Fibroblast of lung (primary cell): ENCODE measurements at places on chromosomes 5 and 9. TPM values are rescaled to one million over a fixed set of nuclear protein-coding genes. Genes with fewer than 3 reads are reported as not detected.

GMCL2 gene
- total RNA-seq: under 0.01 TPM in 2 replicates

FOXD4L5 gene
- total RNA-seq: under 0.01 TPM in 2 replicates

SHC3 gene
- 7.7 and 16.2 TPM in 2 replicates for total RNA-seq

ADAMTSL1 gene
- total RNA-seq: 11.6 and 27.9 TPM in 2 replicates

GRCh38 chr9:134623258-134624066, 18.1 kb upstream of the COL5A1 start:
- no peak for DNase-seq

GRCh38 chr5:111997711-111998110, 240.7 kb upstream of the NREP start:
- peak; percentile 99 for DNase-seq

- no peak for DNase-seq
Observed at GRCh38 chr9:120650352-120650751, 63.9 kb downstream of the MEGF9 start.

DNA sequence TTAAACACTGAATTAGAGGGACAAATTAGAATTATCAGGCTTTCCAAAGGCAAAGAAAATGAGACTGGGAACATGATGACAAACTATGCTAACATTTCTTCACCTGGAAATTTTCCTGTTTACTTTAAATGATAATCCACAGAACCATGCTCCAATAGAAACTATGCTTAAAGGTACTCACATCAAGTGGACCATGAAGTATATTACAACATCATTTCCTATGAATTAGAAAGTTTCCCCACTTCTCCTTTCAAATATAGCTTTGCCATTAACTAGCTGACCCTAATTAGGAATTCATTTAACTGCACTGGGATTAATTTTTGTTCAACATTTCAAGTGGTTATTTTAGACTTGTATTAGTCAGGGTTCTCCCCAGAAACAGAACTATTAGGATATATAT, 81.4 kb downstream of the DTWD2 start:
- DNase-seq: no peak

- no peak for DNase-seq
Observed at GRCh38 chr5:94920570-94920969, 302.1 kb downstream of the SLF1 start.

GRCh38 chr5:143471041-143471509, 67.6 kb upstream of the NR3C1 start:
- DNase-seq: peak; percentile 62

DNA sequence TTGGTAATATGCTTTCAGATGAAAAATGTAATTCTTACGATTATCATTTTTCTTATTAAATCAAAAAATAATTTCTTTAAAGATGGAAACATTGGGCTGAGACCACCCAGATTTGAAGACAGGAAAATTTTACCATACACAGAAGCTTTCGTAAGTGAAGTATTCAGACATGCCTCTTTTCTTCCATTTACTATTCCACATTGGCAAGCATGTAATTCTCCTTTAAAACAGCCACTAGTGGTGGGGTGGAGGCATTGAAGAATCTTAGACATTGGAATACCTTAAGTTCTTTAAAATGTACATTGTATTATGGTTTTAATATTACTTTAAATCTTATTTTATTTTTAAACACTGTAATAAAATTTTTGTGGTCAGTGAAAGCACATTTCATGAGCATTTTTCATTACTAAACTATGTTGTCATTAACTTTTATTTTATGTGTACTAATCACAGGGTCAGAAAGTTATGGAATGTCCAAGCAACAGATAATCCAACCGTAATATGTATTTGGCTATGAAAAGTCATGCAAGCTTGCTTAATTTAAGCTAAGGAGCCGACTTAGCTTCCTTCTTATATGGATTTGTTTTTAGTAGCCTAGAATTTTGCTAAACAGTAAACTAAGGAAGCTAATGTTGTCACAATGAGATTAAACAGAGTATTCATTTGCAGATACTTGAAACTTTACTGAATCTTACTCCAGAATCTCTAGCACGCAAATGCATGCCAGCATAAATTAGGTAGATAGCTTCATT, 97.4 kb upstream of the ALDH1A1 start:
- peak; percentile 61 for DNase-seq

DNA sequence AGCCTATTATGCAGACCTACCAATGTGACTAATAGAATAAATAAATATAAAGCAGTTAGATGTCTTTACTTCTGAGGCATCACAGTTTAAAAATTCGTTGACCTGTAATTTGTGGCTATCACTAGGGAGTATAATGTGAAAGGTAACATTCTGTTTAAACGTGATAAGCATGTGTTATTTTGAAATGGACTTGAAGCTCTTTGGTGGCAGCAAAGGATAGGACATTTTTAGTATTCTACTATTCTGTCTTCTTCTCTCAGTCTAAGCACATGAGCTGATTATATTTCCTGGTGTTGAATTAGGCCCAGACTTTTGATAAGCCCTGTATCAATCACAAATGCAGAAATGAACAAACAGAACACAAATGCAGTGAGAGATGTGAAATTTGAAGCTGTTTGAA, 974.0 kb upstream of the CDH10 start:
- no peak for DNase-seq

DNA sequence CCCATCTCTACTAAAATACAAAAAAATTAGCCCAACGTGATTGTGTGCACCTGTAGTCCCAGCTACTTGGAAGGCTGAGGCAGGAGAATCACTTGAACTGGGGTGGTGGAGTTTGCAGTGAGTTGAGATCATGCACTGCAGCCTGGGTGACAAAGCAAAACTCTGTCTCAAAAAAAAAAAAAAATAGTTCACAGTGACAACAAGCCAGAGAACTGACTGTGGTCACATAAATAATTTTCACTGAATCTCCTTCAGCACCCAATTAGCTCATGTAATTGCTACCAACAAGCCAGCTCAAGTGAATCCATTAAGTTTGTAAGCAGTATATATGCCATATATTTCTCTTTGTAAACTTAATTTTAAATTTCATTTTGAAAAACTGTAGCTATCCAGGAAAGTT, 14.5 kb upstream of the AFAP1L1 start:
- no peak for DNase-seq

GRCh38 chr5:139655727-139656271, 7.7 kb downstream of the CXXC5 start:
- DNase-seq: peak; percentile 69

GRCh38 chr5:121701731-121702130, 150.0 kb upstream of the FTMT start:
- DNase-seq: no peak

GRCh38 chr9:121160025-121160424, 41.6 kb downstream of the RAB14 start:
- no peak for DNase-seq

- DNase-seq: no peak
Observed at GRCh38 chr9:78304357-78304756, 7.4 kb downstream of the PSAT1 start.

GRCh38 chr5:149181732-149182131, 40.4 kb downstream of the ABLIM3 start:
- DNase-seq: no peak

DNA sequence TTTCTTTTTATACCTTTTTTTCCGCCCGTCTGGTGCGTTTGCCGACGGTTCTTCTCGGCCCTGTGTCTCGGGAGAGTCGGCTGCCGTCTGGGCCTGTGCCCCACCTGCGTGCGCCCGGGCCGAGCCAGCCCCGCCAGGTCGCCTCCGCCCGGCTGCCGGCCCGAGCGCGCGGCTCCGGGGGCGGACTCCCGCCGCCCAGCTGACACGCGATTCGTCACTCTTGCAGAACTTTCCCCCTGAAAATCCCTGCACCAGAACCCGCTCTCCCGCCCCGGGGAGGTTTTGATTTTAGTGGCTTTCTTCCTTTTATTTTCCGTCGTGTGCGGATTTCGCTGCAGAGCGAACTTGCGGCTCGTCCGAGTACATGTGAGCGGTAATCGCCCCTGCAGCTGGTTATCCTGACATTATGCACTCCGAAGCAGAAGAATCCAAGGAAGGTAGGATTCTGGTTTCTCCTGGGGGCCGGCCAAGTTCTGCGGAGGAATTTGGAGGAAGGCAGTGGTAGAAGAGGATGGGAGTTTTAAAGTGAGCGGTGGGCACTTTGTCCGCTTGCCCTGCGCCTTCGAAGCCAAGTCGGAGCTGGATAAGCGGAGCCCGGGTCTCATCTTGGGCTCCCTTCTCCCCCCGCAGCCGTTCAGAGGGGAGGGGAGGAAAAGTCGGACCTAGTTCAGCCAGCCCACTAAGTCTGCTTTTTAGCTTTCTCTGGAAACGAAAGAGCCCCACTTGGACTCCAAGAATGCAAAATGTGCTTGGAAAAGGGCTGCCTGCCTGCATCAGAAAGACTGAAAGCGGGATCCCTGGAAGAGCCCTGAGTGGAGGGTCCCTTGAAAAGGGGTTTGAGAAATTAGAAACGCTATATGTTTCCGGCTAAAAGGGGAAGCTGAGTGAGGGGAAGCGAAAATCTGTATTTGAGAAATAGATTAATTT, at the start of gene TNFAIP8:
Gene TNFAIP8 (plus strand): TSS at position 335 of the 927 bp plus-strand sequence. CDS start 72 bp downstream, at position 407.
- peak; percentile 70 for DNase-seq

DNA sequence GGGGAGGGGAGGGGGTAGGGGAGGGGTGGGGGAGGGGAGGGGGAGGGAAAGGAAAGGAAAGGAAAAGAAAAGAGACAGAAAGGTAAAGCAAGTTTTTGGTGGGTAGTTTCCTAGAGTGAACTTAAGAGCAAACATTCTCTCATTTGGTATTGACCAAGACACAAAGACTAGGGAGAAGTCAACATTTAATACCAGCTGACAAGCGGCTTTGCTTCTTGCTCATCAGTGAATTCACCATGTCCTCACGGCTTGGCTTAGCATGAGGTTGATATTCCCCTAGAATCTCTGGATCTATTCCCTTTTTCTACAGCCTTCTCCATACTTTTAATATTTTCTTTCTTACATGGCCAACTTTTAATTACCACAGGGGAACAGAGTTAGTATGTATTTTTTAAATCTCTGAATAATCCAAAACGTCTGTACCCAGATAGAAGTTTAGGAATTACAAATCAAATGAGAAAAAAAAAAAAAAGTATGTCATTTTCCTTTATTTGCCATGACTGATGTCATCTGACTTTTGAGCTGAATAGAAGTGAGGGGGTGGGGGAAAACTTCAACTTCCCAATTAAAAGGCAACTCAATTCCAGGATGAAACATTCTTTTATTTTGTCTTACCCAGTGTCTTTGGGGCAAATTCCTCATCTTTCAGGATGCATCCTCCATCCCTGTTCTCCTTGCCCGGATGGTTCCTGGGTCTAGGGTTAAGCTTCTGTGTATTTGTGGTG, 40.1 kb upstream of the GLIS3 start:
- no peak for DNase-seq

GRCh38 chr9:85237478-85237877, 504.3 kb downstream of the AGTPBP1 start:
- no peak for DNase-seq

GRCh38 chr5:94234987-94235386, 383.4 kb downstream of the KIAA0825 start:
- DNase-seq: no peak

DNA sequence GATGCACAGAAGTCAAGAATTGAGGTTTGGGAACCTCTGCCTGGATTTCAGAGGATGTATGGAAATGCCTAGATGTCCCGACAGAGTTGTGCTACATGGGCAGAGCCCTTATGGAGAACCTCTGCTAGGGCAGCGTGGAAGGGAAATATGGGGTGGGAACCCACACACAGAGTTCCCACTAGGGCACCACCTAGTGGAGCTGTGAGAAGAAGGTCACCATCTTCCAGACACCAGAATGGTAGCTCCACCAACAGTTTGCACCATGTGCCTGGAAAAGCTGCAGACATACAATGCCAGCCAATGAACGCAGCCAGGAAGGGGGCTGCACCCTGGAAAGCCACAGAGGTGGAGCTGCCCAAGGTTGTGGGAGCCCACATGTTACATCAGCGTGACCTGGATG, 104.5 kb downstream of the STK32A start:
- no peak for DNase-seq

DNA sequence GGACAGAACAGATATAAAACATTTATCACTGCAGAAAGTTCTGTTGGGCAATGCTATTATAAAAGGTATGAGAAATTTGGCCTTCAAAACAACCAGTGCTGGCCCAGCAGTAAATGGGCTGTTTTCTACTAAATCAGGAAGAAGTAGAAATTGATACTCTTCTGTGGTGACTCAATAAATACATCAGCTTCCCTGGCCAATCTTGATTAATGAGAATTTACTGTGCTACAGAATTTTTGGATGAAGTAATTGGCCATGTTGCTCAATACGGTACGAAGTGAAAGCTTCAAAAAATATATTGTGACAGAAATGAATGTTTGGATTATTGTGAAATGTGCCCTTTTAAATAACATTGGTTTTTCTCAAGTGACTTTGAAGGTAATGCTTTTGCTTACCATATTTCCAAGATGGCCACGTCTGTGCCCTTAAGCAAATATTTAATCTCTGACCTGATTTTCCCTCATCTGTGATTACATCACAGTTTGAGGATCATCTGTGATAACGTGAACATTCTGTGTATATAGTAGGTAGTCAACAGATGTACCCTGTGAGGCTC, 4.2 kb downstream of the DNAJA1 start:
- peak; percentile 38 for DNase-seq

DNA sequence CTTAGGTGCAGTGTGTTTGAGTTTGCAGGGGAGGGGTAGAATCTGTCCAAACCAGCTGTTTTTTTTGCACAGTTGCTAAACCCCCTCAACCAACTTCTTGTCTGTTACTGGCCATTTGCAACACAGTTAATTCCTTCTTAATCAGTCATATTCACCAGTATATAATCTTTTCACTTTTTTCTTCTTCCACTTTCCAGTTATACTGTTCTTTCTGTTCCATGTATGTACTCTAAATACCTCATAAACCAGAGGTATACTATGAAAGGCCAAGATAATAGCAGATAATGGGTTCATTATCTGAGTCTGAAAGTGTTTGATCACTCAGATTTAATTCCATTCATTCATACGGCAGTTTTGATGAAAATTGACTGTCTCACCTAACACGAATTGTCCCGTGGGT, 11.1 kb downstream of the SMAD5 start:
- no peak for DNase-seq
